ENCODE measurements at places on chromosomes 2 and 18.
A peak's percentile ranks its signal among the peaks of the same experiment; 100 is the strongest.

DNA sequence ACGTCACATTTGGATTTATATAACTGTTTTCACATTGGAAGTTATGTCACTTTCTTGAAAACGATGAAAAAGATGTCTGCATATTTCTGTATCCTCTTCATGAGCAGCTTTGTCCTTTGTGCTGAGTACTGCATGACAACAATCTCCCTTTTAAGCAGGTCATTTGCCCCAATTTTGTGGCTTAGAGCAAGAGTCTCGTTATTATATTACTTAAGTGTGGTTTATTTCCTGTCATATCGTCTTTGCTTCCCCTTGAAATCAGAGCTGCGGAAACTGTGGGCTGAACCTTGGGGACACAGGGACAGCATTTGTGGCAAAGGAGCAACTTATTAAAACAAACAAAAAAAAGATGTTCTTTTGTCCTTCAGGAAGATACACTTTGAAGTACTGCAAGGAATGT is 254.0 kb upstream of the DSEL start:
- no peak for DNase-seq

- peak; percentile 42 for DNase-seq
Measured at GRCh38 chr2:47295981-47296635, 106.8 kb upstream of the MSH2 start.

DNA sequence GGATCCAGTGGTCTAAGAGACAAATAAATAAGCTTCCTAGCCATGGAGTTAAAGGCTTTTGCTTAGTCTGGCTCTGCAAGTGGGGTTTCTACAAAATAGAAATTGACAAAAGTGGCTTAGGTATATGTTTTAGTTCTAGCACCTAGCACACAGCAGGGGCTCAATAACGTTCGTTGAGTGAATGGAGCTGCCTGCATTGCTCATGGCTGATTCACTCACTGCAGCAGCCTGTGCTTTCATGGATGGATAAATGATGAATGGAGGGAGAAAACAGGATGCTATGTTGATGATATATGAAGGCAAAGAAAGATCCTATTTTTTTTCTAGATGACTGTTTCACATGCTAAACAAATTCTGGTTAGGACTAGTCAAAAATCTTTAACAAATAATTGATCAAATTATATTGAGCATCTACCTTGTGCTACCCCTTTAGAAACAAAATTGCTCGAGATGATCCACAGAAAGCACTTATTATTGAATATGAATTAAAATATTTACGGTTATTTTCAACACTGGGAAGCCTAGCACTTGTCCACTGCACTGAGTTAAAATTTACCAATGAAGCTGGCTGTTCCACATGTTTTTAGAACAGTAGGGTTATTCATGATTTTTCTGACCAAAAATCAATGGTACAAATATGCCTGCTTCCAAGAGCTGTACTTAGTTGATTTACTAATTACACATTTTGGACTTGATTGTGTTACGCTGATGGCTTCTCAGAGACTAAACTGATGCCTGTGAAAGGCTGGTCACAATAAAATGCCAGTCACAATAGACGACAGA is 39.6 kb downstream of the HDHD2 start:
- no peak for DNase-seq

DNA sequence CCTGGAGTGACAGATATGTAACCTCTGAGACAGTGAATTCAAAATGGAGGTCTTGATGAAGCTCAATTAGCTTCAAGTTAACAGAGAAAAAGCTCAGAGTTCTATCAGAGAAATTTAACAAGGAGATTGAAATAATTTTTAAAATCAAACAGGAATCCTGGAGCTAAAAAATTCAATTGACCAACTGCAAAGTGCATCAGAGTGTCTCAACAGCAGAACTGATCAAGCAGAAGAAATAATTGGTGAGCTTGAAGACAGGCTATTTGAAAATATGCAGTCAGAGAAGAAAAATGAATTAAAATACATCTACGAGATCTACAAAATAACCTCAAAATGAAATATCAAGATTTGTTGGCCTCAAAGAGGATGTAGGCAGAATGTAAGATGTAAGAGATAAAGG is 30.4 kb upstream of the BMP10 start:
- no peak for DNase-seq

- DNase-seq = no peak
Measured at GRCh38 chr2:134648586-134648985, 70.2 kb downstream of the TMEM163 start.

- no peak for DNase-seq
Measured at GRCh38 chr18:24326211-24326610, 71.4 kb downstream of the OSBPL1A start.

DNA sequence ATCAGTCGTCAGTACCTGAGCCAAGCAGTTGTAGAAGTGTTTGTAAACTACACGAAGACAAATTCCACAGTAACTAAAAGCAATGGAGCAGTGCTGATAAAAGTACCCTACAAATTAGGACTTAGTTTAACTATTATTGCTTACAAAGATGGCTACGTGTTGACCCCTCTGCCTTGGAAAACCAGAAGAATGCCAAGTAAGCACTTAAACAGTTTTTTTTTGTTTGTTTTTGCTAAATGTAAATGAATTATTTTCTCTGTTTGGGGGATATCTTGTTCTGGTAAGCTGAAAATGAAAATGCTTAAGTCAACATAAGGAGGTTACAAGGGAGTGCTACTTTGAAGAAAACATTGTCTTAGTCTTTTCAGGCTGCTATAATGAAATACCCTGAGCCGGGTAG is 46.4 kb downstream of the FAM171B start:
- no peak for DNase-seq

DNA sequence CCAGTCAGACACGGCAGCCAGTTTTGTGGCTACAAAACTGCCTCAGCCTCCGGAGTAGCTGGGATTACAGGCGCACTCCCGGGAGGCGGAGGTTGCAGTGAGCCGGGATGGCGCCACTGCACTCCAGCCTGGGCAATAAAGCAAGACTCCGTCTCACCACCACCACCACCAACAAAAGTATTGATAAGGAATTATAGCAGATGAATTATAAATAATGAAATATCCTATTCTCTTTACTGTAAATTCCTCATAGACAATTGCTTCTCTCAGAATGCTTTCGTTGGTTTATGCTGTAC is 1.4 kb upstream of the FAM161A start:
- no peak for DNase-seq

Measured in CD14-positive monocyte (primary cell).